ENCODE measurements at places on chromosomes 3 and 15. TPM values are rescaled to one million over a fixed set of nuclear protein-coding genes. Genes with fewer than 3 reads are reported as not detected.

The PRTG gene
- total RNA-seq, result 9.4 TPM

The SCAANT1 gene
- not detected for total RNA-seq

The SLCO3A1 gene
- total RNA-seq, result 35.3 TPM

The MBD4 gene
- 34.0 TPM for total RNA-seq

All from prostate gland (tissue), 2 donors.